ENCODE measurements at places on chromosomes 2 and 18. TPM values are rescaled to one million over a fixed set of nuclear protein-coding genes. Genes with fewer than 3 reads are reported as not detected.

The ABCG8 gene
- not detected for total RNA-seq

The ZNF396 gene
- 4.0 TPM for total RNA-seq

The PSMG2 gene
- 100 TPM for total RNA-seq

The PID1 gene
- total RNA-seq, result 63.9 TPM

The AQP12B gene
- not detected for total RNA-seq

The INHBB gene
- total RNA-seq, result 0.74 TPM

The DTNB gene
- 14.0 TPM for total RNA-seq

The EHBP1 gene
- 145 TPM for total RNA-seq

The TOGARAM2 gene
- 0.48 TPM for total RNA-seq

The MAPK4 gene
- total RNA-seq, result 3.6 TPM

The CFAP53 gene
- total RNA-seq, result 0.42 TPM

The TRIP12 gene
- 274 TPM for total RNA-seq

DNA sequence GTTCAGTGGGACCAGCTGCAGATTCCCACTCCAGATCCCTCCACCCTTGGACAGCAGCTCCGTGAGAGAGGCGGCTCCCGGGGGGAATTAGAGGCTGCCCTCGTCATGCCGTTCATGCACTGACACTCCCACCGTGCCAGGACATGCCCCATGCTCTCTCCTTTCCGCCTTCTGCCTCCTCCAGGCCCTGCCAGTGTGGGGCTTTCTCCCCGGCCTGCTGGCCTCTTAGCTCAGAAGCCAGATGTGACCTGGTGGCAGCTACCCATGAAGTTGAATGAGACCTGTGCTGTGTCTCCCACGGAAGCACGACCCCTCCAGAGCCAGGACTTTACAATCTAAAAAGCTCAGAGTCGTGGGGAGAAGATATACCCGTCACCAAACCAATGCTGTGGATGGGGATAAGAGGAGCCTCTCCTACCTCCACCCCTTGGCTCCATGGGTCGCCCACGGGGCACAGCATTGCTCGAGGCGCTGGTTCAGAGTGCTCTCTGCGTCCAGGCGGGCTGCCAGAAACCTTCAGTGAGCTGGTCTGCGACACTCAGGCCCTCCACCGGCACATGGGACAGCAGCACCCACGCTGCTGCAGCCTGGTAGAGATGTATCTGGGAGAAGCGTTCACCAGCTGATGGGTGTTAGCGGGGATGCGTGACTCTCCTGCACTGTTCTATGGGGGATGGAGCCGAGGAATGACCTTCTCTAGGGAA is 111.0 kb upstream of the GPC1 start:
- no peak for DNase-seq

GRCh38 chr2:27162151-27163121 is 13.6 kb downstream of the TCF23 start:
- no peak for DNase-seq

- DNase-seq, result no peak
Observed at GRCh38 chr2:54586494-54586893, 130.4 kb downstream of the SPTBN1 start.

GRCh38 chr18:46660957-46661749 is 4.1 kb upstream of the LOXHD1 start:
- DNase-seq, result no peak

GRCh38 chr2:101613056-101613704 is 84.3 kb upstream of the MAP4K4 start:
- no peak for DNase-seq

DNA sequence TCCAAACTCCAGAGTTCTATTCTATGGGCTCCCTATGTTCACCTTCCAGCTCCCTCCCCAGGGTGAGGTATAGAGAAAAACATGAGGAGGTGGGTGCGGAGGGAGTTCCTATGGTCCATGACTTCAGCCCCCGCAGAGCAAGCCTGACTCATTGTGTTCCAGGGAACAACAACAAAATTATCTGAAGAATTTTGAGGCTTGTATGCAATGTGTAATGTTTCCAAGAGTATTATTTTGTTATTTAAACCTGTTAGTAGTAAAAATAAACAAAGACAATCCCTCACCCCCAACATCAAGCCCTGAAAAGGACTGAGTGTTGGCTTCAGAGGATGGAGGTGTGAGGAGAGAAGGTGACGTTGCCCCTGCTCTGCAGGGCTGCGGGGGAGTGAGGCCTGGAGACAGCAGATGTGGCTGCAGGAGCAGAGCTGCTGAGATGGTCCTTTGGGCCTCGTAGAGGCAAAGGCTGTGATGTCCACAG is 29.0 kb downstream of the LAMA3 start:
- no peak for DNase-seq

DNA sequence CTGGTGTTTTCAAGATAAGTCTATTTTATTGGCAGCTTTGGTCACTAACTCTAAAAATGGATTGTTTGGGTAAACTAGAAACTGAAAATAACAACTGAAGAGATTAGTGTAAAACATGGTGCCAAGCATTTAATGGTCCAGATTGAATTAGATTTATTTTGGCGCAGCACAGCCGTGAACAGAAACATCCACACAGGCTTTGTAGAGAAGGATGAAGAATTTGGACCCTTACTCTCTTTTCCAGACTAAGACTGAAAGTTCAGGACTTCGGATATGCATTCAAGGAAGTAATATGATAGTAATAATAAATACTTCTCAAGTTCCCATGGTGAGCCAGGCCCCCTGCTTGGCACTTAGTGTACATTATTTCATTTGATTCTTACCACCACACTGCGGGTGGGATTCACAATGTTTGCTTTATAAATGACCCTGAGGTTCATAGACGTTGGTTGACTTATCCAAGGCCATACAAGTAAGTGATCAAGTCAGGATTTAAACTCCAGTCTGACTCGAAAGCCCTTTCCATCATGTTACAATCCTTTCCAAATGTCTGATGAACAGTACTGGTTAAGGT is 54.2 kb upstream of the ITGB6 start:
- DNase-seq, result no peak

DNA sequence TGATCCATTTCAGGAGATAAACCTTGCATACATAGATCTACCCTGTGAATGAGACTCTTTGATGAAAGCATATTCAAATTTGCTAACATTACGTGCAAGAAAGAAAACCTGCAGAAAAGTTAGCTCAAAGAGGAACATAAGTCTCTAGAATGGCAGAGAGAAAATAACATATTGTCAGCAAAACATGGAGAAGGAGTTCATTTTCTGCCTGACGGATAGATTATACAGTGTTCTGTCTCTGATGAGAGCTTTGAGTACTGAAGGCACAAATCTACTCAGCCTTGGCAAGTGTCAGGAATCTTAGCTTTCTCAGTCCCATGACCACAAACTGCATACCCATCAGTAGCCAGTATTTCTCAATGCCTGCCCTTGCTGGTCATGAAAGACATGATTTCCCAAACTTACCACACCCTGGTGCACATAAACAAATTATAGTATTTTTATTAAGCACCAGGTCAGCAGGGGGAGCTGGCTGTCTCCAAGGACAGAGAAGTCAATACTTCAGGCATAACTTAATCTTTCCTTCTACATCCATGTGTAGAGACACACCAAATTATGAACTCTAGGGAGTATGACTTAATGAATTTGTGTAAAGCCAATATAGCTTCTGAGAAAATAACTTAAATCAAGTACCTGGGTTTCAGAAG is 401.2 kb upstream of the SOX11 start:
- no peak for DNase-seq

- no peak for DNase-seq
Observed at GRCh38 chr18:56276466-56276865, 361.9 kb downstream of the TXNL1 start.

DNA sequence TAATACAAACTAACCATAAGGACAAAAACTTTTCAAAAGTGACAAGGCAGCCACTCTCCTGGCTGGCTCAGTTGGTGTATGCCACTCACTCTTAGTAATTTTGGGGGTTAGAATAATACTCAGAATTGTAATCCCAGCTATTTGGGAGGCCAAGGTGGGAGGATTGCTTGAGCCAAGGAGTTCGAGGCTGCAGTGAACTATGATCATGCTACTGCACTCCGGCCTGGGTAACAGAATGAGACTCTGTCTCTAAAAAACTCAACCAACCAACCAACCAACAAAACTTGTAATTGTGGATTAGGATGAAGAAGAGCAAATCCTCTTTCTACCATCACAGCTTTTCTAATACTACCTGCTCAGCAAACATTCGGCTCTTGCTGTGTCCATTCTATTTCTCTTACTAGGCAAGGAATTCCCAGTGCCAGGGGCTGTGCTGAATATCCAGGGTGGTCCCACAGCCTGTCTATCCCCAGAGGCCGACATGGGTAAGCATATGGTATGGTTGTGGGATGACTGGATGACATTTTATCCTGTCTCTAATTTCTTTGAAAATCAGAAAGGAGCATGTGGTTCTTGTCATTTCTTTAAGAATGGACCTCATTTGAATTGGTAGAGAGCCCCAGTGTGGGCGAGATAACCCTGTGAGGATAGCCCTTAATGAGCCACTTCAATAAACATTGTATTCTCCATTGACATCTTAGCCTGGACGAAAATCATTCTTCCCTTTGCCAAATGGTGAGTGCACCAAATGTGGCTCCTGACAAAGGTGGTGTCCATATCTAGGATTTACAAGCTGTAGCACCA is 220.1 kb downstream of the MYCN start:
- no peak for DNase-seq

DNA sequence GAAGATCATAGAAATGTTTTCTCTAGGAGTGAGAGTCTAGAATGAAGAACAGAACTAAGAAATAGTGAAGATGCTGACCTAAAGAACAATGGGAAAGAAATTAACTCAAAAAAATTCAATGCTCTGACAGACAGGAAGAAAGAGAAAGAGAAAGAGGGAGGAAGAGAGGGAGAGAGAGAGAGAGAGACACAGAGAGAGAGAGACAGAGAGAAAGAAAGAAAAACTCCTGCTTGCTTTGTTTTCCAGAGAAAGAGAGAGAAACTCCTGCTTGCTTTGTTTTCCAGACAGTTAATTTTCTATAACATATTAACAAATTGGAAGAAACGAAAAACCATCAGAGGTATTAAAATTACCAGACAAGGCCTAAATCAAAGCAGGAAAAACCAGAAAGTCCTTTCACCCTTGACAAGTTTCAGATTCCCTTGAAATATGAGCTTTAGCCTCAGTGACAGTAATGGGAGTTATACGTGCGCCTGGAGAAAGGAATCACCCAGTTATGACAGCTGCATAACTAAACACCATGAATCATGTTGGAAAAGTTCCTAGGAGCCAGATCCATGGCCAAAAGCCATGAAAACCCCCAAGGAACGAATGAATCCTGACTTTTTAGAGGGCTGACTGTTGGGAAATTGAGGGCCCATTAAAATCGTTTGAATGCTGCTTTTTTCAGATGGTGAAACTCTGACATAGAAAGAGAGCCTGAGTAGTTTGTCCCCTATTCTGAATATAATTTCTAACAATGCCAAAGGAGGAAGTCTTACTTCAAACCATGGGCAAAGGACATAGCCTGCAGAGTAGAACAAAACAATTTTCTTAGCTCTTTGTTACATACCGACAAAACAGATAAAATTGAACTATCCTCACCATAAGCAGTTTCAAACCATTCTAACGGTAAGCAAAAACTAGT is 228.6 kb upstream of the CHST9 start:
- DNase-seq, result no peak

GRCh38 chr2:110819711-110820110 is 87.3 kb downstream of the ACOXL start:
- DNase-seq, result no peak

Measured in urinary bladder (tissue), 4 donors.